ENCODE measurements at places on chromosomes 1 and 21.
A peak's percentile ranks its signal among the peaks of the same experiment; 100 is the strongest.

GRCh38 chr1:36937371-36937770, 96.9 kb downstream of the GRIK3 start:
- H3K27ac ChIP-seq, result no peak overlapping the region
- no peaks in the 10 kb centered on the region for H3K4me1 ChIP-seq
- DNase-seq, result no peak
- H3K27me3 ChIP-seq, result no peaks in the 10 kb centered on the region

DNA sequence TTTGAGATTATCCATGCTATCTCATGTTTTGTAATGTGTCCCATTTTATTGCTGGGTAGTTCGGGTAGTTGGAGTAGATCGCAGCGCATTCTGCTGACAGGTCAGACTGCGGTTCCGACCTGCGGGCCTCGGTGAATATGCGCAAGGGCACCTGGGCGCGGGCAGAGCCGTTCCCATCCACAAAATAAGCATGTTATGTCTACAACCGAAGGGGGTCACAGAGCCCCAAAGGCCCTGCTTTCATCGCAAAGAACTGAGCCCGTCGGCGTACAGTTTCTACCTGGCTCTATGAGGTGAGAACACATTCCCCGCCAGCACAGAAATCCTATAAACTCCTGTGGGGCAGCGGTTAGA, 88.4 kb downstream of the PRKAB2 start:
- peak overlapping the region; percentile 50 for H3K4me3 ChIP-seq
- H3K27ac ChIP-seq, result no peak overlapping the region
- peaks cover 80% of the 10 kb centered on the region for H3K27me3 ChIP-seq
- H3K36me3 ChIP-seq, result no peaks in the 10 kb centered on the region
- no peak for DNase-seq

GRCh38 chr1:53553734-53554509, 94.7 kb downstream of the DMRTB1 start:
- no peak overlapping the region for H3K27ac ChIP-seq
- no peaks in the 10 kb centered on the region for H3K27me3 ChIP-seq
- H3K4me3 ChIP-seq, result no peak overlapping the region
- peaks cover 11% of the 10 kb centered on the region for H3K4me1 ChIP-seq
- no peaks in the 10 kb centered on the region for H3K36me3 ChIP-seq

DNA sequence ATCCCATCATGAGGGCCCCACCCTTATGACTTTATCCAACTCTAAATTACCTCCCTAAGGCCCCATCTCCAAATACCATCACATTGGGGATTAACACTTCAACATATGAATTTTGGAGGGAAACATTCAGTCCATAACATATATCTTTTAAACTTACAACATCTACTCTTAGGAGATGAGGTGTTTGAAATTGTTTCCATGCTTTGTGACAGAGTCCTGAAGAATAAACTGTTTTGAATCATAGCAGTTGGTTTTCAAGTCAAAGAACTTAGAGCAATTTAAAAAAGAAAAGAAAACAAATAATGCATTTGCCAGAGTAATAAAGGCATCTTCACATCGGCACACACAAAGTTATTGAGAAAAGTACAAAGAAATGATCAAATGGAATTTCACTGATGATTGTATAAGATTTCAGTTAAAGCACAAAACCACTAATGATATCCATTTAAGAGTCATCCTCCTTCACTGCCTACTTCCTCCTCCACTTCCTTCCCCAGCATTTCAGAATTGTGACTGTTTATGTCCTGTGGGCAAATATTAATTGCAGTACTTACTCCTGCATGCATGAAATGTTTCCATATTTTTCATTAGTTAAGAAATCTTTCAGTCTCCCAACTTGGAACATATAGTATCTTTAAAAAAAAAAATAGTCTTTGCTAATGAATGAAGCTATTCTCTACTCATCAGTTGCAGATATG, 202.0 kb downstream of the LRRC40 start:
- no peaks in the 10 kb centered on the region for H3K36me3 ChIP-seq
- no peaks in the 10 kb centered on the region for H3K4me1 ChIP-seq
- no peak for DNase-seq
- H3K27ac ChIP-seq, result no peak overlapping the region
- no peak overlapping the region for H3K4me3 ChIP-seq

DNA sequence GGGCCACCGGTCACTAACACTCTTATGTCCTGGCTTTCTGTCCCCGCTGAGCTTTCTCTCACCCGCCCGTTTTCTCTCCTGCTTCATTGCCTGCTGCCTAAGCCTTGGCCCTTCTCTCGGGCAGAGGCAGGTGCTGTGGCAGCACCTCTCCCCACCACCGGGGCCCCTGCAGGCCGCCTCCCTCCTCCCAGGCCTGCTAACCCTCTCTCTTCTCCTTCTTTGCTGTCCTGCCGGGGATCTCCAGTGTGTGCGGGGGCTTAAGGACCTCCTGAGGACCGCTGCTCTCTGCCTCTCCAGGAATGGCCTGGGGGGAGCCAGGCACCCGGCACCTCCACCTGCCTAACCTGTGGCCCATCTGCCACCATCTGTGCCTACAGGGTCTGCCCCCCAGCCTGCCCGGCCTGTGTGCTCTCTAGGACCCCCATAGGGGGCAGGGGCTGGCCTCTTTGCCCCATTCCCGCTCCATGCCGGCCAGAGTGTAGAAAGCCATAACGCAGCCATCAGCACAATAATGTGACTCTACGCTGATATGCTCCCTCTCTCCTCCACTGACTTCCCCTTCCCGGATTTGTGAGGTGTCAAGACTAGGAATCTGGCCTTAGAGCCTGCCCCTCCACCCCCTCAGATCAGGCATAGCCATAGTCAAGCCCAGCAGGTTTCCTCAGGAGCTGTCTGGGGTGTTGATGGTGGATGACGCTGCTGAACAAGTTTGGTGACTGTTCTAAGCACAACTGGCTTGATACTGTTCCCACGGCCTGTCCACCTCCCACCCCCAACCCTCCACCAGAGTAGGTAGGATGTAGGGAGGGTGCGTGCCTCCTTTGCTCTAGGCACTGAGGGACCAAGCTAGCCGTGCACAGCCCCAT, 6.1 kb upstream of the SFN start:
- H3K4me1 ChIP-seq, result no peaks in the 10 kb centered on the region
- H3K27ac ChIP-seq, result no peak overlapping the region
- no peak for DNase-seq
- no peak overlapping the region for H3K4me3 ChIP-seq

GRCh38 chr1:81730881-81731280, 69.9 kb upstream of the ADGRL2 start:
- DNase-seq, result no peak
- H3K27ac ChIP-seq, result no peak overlapping the region
- H3K36me3 ChIP-seq, result no peaks in the 10 kb centered on the region
- no peaks in the 10 kb centered on the region for H3K4me1 ChIP-seq

DNA sequence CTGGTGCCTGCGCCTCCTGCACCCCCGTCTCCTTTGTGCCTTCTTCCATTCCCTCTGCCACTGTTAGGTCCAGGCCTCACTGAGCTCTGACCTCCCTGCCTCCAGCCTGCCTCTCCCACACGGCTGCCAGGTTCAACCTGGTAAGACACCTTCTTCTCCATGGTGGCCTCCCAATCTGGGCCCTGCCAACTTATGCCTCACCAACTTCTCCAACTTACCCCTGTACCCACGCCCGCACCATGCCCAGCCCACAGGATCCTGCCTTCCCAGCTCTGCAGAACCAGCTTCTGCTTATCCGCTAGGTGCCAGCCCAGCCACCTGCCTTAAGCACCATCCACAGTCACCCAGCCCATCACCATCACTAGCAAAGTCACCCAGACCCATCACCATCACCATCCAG, 37.2 kb downstream of the PDE9A start:
- H3K4me3 ChIP-seq, result no peak overlapping the region
- H3K27me3 ChIP-seq, result no peaks in the 10 kb centered on the region
- DNase-seq, result no peak
- H3K36me3 ChIP-seq, result peaks cover 8% of the 10 kb centered on the region
- H3K27ac ChIP-seq, result no peak overlapping the region
- H3K4me1 ChIP-seq, result no peaks in the 10 kb centered on the region

- H3K36me3 ChIP-seq, result no peaks in the 10 kb centered on the region
- no peak overlapping the region for H3K4me3 ChIP-seq
- no peaks in the 10 kb centered on the region for H3K27me3 ChIP-seq
- no peaks in the 10 kb centered on the region for H3K4me1 ChIP-seq
- DNase-seq, result no peak
These were observed 93.7 kb upstream of the ETS2 start for GRCh38 chr21:38712071-38712470.

- H3K36me3 ChIP-seq, result no peaks in the 10 kb centered on the region
- H3K4me1 ChIP-seq, result no peaks in the 10 kb centered on the region
- H3K4me3 ChIP-seq, result no peak overlapping the region
- DNase-seq, result no peak
These were observed 39.7 kb downstream of the EDN2 start for GRCh38 chr1:41444785-41445184.

GRCh38 chr21:44932408-44933181, 7.2 kb upstream of the SLX9 start:
- no peak overlapping the region for H3K27ac ChIP-seq
- H3K27me3 ChIP-seq, result peaks cover 25% of the 10 kb centered on the region
- peaks cover 46% of the 10 kb centered on the region for H3K4me1 ChIP-seq
- peak overlapping the region; percentile 57 for H3K4me3 ChIP-seq

- DNase-seq, result no peak
- H3K4me3 ChIP-seq, result no peak overlapping the region
- H3K27ac ChIP-seq, result no peak overlapping the region
- H3K36me3 ChIP-seq, result no peaks in the 10 kb centered on the region
These were observed 7.3 kb upstream of the USP1 start for GRCh38 chr1:62429581-62429980.

DNA sequence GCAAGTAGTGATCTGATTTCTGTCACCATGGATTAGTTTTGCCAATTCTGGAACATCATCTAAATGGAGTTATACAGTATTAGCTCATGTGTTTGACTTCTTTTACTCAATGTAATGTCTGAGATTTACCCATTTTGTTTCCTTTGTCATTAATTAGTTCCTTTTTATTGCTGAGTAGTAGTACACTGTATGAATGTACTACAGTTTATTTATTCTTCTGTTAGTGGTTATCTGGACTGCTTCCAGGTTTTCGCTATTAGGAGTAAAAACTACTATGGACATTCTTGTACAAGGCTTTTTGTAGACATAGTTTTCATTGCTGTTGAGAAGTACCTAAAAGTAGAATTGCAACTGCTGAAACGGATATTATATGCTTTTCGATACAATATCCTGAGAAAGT, 14.1 kb downstream of the SUCO start:
- no peak overlapping the region for H3K27ac ChIP-seq
- H3K4me3 ChIP-seq, result no peak overlapping the region
- H3K27me3 ChIP-seq, result no peaks in the 10 kb centered on the region
- H3K4me1 ChIP-seq, result no peaks in the 10 kb centered on the region
- DNase-seq, result no peak

DNA sequence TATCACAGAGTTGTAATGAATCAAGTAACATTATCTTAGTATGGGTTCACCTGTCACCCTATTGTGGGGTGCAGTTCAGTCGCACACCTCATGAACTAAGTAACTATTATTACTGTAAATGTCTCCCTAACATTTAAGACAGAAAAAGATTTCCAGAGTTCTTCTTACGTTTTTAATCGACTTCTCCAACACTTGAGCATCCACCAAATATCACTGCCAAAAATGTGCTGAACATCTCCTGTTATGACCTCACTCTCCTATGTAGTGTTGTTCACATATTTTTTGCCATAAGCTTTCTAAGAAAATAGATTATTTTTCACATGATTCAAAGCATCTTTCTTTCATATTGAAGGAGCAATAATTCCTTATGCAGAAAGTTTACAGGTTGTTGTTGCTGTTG, 1.3 kb downstream of the TTLL7 start:
- H3K36me3 ChIP-seq, result no peaks in the 10 kb centered on the region
- peaks cover 14% of the 10 kb centered on the region for H3K4me1 ChIP-seq
- peaks cover 14% of the 10 kb centered on the region for H3K27me3 ChIP-seq
- no peak overlapping the region for H3K4me3 ChIP-seq
- DNase-seq, result no peak
- H3K27ac ChIP-seq, result no peak overlapping the region

GRCh38 chr21:44739316-44739715, 27.9 kb upstream of the TSPEAR start:
- no peak overlapping the region for H3K27ac ChIP-seq
- no peaks in the 10 kb centered on the region for H3K36me3 ChIP-seq
- H3K27me3 ChIP-seq, result no peaks in the 10 kb centered on the region
- H3K4me3 ChIP-seq, result no peak overlapping the region

DNA sequence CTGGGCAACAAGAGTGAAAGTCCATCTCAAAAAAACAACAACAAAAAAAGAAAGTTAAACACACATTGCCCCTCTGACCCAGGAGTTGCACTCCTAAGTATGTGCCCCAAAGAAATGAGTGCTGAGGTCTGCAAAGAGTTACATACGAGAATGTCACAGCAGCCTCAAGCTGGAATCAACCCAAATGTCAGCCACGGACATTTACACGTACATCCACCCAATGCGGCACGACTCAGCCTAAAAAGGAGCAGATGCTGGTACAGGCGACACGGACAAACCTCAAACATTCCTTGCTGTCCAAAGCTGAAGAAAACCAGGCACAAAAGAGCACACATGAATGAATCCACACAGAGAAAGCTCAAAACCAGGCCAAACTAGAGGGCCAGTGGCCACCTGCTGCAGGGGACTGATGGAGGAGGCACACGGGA, 46.8 kb upstream of the ECE1 start:
- no peak overlapping the region for H3K4me3 ChIP-seq
- H3K27me3 ChIP-seq, result peaks cover 3% of the 10 kb centered on the region
- no peak overlapping the region for H3K27ac ChIP-seq
